Naive thymus-derived CD4-positive, alpha-beta T cell (primary cell): ENCODE measurements at places on chromosomes 11 and 22.

DNA sequence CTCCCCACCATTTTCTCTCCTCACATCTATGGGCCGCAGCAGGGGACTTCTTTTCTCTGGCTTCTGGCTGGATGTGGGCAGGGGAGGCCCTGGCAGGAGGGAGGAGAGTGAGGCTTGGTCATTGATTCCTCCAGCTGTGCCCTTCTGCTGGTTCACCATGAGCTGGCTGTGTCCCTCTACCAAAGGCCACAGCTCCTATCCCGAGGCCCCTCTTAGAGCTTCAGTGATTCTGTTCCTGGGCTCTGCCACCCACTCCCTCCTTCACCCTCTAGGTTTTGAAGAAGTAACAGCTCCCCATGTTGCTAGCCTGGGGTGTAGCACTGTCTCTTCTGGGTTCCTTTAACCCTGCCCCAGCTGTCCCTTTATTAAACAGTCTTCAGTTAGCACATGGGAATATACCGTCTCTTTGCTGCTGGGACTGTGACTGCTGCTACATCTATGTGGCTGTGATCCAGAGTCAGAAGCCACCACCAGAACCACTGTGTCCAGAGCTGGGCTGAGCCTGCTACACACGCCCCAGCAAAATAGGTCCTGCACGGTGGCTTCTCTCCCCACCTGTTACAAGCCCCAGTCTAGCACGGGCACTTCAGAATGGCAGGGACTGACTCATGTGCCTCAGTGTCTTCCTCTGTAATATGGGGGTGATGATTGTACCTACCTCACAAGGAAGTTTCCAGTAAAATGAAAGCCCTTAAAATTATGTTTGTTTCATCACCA lies 578 bp upstream of the PARVG start:
- no peak for DNase-seq

DNA sequence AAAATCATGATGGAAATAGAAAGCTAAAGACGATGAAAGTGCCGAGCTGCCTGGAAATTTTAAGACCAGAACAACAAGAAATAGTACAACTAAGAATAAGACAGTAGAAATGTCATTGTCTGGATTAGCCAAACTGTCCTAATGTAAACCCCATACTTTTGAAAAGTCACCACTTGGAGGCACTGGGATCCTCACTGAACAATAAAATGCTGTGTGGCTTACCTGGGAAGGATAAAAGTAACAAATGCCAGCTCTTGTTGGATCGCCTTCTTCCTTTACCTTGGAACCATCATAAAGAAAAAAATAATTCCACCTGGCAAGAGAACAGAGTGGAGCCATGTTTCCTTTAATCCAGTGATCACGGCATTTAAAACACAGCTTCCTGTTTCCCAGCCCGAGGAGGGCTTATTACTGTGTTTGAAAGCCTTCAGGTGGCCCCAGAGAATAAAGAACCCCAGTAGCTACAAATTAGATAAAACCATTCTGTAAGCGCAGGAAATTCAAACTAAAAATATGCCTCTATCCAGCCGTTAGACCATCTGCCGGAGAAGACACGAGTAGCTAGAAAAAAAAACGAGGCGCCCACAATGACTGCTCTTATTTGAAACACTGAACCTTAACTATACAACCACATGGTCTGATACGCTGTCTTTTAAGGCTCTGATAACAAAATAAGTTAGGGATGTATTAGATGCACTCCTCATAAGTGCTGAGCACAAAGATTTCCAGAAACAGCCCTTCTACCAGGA lies 4.4 kb downstream of the HPS4 start:
- no peak for DNase-seq

- DNase-seq: no peak
Observed at GRCh38 chr11:44266056-44266780, 43.7 kb downstream of the ALX4 start.

DNA sequence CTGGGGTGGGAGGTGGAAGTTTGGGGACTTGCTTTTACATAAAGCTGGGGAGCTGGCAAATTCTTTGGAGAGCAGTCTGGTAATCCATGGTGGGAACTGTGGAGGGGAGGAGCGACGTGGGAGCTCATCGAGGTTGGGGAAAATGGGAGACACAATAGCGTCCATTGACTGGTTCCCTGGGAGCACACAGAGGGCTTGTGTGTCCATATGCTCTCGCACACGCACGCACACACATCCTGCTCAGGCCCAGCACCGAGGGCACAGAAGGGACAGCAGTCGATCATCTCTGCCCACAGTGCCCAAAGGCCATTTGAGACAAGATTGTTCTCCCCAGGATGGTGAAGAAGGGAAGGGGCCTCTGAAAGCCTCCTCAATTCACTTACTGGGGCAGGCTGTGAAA lies 53.7 kb downstream of the FBXO7 start:
- no peak for DNase-seq

DNA sequence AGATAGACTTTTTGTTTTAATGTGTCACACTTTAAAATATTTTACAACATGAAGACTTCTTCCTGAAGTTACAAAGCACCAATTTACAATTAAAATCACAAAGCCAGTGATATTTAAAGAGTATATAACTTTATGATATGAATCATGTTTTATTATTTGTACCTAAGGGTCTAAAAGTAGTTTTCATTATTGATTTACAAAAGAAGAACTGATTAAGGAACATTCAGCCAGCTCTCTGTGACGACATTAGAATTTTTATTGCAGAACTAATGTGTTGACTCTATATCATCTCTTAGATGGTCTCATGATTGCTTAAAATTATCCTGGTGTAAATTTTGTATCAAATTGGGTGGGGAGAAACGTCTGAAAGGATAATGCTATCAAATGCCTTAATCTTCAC lies 82.8 kb upstream of the ALKBH3 start:
- DNase-seq: no peak

- no peak for DNase-seq
Observed at GRCh38 chr11:2166091-2166851, 5.3 kb upstream of the INS start.

DNA sequence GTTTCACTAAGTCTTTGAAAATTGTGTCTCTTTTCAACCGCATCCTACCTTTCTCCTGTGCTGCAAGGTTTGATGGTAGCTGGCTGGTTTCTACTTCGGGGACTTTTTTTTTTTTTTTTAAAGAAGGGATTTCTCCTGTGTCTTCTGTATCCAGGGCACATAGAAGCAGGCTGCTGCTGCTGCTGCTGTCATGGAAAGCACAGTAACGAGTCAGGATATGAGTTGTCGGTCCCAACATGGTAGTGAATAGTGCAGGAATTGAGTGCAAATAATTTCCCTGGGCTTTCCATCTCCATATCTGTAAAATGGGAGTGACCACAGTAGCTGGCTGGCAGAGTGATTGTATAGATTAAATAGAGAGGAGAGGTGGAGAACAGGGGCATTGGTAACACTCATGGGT lies 118.3 kb upstream of the NAV2 start:
- no peak for DNase-seq

- no peak for DNase-seq
Observed at GRCh38 chr11:69476509-69476961, 4.9 kb upstream of the LINC01488 start.
